CD4-positive, alpha-beta T cell (primary cell): ENCODE measurements at places on chromosomes 2 and 18.

GRCh38 chr2:9303528-9304225 lies 97.1 kb downstream of the ASAP2 start:
- DNase-seq, result no peak

GRCh38 chr2:28137221-28137620 lies 246.7 kb downstream of the BABAM2 start:
- no peak for DNase-seq

DNA sequence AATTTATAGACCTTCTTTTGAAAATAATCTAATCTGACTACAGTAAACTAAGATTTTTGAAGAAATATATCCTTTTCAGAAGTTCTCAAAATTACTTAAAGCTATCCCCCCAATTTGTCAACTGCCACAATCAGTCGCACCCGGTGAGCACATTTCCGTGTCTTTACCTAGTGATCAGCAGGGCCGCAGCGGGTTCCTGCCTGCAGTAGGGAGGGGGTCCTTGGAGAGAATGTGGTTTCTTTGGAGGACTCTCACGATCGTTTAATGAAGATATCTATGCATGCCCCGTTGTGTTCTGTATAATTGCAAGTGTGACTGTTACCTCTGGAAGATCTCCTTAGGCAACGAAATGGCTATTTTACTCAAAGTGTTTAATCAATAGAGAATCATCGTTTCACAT lies 251.9 kb upstream of the RAB12 start:
- DNase-seq, result no peak

GRCh38 chr2:6864923-6865345 lies 773 bp downstream of the CMPK2 start:
- DNase-seq, result peak; percentile 47

DNA sequence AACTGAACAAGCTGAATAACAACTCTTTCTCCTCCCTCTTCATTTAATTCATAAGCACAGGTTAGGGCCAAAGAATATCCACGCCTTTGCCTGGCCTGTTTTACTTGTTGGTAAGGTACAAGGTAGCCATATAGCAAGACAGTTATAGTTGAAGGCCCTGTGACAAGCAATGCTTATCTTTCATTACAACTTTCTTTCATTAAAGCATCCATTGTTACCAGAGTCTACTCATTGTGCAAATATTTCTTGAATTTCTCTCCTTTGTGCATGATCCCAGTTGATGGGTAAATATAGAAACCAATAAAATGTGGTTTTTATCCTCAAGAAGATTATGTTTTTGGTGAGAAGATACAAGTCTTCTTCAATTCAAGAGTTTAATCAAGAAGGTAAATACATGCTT lies 140.2 kb downstream of the UBE2E3 start:
- DNase-seq, result no peak

DNA sequence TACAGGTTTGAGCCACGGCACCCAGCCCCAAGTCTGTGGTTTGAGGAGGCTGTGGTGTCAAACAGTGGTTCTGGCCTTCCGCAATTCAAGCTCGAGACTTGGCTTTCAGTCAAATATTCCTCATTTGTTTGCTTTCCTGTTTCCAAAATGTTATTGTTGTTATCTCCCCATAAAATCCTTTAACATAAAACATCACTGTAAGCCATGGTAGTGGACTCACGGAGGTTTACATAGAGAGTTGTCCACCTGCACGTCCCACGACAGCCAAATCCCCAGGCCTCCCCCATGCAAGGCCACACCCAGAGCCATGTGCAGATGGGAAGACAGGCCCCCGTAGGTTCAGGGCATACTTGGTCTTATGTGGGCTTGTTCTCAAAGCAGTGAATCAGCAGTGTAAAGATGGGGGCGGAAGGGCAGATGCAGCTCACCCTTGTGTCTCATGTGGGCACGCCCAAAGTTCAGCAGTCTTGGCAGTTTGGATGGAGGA lies 18.9 kb upstream of the ST3GAL5 start:
- DNase-seq, result no peak

- DNase-seq, result no peak
Observed at GRCh38 chr2:64035072-64035942, 16.1 kb upstream of the VPS54 start.

- no peak for DNase-seq
Observed at GRCh38 chr18:75214766-75215510, 4.3 kb downstream of the TSHZ1 start.

GRCh38 chr2:160157861-160158829 lies 41.9 kb downstream of the ITGB6 start:
- DNase-seq, result no peak

DNA sequence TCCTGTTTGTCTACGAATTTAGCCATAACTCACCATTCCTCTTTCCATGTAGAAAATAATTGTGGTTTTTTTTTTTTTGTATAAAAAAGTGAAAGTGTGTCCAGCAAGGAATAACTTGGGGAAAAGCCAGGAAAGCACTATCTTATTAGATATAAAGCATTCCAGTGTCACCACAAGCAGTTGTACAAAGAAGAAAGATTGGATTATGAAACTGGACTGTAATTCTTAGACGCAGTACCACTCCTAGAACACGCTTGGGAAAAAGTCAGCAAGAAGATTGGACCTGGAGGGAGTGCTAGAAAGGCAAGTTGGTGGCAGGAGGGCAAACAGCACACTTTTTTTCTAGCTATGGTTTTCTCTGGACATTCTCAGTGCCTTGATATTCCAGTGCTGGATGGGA lies 186.7 kb downstream of the PARD3B start:
- DNase-seq, result no peak

- DNase-seq, result no peak
Observed at GRCh38 chr2:241560162-241560882, 1.8 kb downstream of the BOK start.

DNA sequence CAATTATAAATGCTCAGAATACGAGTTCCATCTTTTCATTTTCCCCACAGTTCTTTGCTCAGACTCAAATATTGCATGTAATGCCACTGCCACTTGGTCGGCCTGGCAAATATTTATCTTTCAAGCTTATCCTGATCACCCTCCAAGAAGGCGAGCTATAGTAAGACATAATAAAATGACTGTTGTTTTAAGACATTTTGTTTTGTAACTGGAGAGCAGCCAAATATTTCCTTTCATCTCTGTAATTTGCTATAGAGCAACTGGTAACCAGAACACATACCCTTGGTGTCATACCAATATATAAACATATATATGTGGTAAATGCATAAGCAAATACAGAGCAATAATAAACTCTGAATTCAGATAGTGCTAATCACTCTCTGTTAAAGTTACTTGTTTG lies 7.3 kb upstream of the ATL2 start:
- no peak for DNase-seq

GRCh38 chr2:209661286-209661894 lies 110.2 kb upstream of the UNC80 start:
- DNase-seq, result no peak

DNA sequence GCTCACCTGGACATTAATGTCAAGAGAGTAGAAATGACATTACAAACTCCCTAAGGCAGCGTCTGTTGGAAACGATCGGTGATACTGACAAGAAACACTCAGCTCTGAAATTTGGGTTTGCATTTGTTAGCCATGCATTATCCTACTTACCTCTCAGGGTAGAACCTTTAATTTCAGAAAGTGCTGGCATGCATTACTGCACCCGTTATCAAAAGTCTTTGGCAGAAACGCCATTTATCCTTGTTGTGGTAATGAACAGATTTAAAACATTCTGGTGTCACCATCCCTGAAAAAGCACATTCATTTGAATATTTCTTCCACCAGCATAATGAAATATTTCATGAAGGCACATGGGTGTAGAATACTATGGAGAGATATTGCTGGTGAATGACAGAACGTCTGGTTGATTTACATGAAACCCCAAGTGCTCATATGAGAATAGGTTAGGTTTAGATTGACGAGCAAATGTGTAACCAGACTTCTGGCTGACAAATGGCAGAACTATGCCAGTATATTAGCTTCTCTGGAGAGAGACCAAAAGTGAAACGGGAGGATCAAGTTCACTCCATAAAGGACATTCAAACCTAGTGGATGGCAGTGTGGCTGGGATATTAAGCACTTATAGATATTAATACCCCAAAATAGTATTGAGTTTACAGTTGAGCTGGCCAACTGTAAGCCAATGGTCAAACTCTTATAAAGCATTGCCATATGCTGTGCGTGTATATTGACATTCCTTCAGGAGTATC lies 53.5 kb upstream of the ITGB6 start:
- DNase-seq, result no peak

DNA sequence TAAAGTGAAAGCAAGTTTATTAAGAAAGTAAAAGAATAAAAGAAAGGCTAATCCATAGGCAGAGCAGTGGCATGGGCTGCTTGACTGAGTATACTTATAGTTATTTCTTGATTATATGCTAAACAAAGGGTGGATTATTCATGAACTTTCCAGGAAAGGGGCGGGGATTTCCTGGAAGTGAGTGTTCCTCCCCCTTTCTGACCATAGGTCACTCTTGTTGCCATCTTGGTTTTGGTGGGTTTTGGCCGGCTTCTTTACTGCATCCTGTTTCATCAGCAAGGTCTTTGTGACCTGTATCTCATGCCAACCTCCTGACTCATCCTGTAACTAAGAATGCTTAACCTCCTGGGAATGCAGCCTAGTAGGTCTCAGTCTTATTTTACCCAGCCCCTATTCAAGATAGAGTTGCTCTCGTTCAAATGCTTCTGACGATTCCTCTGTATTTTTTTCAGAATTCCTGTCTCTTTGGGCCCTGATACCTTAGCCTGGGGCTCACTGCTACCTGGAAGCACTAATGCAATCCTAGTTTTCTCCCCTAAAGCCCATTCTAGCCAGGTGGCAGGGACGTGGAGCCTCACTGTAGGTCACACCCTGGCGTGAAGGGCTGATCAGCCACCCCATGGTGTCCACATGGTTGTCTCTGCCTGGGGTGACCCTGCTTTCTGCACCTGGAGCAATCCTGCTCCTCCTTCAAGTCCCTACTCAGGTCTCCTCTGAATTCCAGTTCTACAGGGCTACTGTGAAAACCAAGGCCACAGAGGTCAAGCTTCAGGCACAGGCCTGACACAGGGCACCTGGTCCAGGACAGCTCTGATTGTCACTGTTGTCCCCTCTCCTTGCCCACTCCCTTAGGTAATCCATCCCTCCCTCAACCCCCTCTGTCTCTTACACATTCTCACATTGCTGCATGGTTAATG lies 6.0 kb upstream of the SLC35F6 start:
- DNase-seq, result no peak

DNA sequence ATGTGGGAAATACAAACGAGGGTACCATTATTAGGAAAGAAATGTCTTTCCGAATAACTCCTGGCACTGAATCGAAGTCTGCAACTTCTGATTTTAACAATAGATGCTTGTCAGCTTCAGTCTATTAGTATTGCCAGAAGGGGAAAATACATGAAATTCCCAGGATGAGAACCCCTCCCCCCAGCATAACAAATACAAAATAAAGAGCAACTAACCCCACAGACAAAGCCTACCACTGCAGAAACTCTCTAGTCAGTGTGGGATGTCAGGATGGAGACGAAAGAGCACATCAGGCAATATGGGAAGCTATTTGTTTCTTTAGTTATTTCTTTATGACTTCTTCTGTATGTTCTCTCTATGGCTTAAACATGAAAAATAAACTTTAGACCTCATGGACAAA lies 365.0 kb upstream of the CDH2 start:
- no peak for DNase-seq

DNA sequence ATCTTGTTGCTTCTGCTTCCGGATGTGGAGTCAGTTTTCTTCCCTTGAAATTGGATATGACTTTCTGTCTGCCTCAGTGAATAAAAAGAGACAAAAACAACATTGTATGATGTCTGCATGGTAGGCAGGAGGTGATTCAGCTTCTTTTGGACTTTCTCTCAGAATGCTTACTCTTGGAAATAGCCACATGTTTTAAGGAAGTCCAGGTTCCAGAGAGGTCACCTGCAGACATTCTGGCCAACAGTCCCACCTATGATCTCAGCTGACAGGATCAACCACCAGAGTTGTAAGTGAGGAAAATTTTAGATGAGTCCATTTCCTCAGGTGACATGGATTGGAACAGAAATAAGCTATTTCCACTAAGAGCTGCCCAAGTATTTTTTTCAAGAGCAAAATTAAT lies 508.7 kb upstream of the FAM98A start:
- no peak for DNase-seq

GRCh38 chr2:157672129-157672528 lies 43.5 kb upstream of the ACVR1C start:
- DNase-seq, result no peak

DNA sequence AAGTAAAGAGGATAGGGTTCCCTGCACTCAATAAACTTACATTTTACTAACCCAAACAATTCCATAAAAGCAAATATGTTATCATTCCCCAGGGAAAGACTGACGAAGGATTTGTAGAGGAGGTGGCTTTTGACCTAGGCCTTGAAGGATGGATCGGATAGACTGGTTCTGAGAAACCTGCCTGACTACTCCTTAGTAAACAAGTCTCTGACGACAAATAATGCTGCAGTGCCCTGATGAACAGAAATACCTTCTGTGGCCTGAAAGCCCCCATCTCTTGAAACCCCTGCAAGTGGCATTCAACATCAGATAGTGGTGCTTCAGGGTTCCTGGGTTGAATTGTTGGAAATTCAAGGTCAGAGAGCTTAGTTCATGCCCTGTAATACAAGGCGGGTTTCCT lies 19.2 kb downstream of the PRKCE start:
- no peak for DNase-seq

DNA sequence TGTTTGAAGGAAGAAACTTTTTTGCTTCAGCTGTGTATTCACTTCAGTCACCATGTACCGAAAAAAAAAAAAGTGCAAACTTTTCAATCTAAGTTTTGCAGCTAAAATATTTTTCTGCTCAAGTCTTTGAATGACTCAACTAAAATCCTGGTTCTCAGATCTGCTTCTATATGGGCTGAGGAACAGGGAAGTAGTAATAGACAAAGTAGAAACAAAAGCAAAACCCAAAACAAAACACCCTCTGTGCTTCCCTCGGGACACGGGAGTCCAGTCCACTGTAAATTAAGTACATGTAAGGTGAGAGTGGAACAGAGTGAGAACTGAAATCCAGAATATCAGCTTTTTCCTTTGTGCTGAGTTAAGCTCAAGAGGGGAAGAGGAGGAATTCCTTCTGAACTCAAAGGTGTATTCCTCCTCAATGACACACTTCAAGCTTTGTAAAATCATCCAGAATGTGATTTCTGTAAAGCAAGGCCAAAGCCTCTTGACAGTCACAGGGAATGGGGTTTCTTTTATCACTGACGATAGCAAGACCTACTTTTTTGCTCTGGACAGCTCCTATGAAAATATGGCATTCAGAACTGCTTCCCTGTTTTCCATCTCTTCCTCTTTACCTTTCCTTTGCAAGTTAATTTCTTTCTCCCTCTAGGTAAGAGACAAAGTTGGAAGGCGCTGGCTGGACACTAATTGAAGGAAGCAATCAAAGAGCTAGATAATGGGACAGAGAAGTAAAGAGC lies 433.5 kb upstream of the MMADHC start:
- no peak for DNase-seq
